ENCODE measurements at places on chromosomes 16 and 17.
A peak's percentile ranks its signal among the peaks of the same experiment; 100 is the strongest.

GRCh38 chr17:71402661-71403141 lies 718.1 kb upstream of the SOX9 start:
- DNase-seq = no peak

DNA sequence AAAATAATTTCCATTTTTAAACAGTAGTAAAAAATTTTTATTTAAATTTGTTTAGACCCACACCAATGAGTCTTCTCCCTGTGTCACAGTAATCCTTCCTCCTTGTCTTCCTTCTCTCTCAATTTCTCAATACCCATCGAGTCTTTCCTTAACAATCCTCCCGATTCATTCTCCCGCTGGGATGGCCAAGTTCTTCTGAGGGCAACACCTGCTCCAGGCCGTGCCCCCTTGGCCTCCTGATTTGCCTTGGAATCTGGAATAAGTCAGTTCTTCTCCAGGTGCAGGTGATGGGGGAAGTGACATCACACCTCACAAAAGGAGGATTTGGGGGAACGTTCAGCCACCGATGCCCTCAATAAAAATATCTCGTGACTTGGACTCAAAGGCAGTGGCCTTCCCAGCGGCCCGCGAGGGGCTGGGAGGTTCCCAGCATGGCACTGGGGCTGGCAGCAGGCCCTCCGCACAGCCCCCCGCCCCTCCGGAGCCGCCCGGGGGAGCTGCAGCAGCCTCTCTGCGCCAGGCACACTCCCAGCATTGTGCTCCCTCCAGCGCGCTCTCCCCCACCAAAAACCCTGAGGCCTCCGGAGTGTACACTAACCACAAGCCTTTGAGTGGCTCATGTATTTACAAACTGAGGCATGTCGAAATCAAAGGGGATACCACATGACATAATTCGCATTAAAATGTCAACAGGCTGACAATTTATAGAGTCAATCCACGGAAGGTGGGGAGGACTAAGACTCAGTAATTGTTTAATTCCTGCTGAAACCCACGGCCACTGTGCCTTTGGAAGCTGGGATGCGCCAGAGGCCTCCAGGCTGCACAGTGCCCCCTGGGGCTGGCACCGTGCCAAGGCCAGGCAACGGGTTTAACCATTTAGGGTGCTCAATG lies 120.5 kb downstream of the ZFHX3 start:
- DNase-seq = peak; percentile 52

GRCh38 chr17:59372138-59372751 lies 40.8 kb downstream of the YPEL2 start:
- DNase-seq = no peak

GRCh38 chr17:73042809-73043685 lies 49.4 kb downstream of the SLC39A11 start:
- DNase-seq = no peak

DNA sequence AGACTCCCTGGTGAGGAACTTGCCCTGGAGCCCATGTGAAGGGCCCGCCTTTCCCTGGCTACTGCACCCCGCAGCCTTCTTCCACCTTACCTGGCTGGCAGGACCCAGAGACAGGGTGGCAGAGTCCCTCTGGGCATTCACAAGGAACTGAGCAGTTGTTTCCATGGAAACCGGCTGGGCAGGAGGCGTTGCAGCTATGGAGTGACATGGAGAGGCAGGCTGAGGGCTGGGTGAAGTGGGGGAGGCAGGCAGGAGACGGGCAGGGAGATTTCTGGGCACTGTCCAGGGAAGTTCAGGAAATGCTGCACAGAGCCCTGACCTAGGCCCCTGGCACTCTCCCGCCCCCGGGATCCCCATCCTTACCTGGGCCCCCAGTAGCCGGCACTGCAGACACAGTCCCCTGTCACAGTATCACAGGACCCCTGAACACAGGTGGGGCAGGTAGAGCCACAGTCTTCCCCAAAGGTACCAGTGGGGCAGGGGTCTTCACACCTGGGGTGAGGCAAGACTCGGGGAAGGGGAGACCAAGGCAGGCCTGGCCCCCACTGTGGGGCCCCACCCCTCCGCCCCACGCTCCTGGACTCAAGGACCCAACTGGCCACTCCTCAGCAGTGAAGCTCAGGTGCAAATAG lies 5.9 kb downstream of the SCARF1 start:
- DNase-seq = no peak

DNA sequence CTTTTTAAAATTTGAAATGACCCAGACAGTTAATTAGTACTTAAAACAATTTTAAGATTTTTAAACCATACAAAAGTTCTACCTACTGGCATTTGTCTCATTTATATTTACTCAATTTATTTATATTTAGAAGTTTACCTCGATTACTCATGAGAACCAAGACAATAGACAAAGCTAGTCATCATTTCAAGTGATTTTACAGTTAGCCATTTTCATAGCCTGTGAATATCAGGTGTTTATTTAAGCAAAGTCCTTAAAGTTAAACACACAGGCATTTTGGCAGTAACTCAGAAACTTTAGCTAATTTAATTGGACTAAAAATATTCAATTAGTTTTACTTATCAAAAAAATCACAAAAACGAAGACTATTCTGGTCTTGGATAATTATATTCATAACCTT lies 101.6 kb upstream of the KIF2B start:
- no peak for DNase-seq

DNA sequence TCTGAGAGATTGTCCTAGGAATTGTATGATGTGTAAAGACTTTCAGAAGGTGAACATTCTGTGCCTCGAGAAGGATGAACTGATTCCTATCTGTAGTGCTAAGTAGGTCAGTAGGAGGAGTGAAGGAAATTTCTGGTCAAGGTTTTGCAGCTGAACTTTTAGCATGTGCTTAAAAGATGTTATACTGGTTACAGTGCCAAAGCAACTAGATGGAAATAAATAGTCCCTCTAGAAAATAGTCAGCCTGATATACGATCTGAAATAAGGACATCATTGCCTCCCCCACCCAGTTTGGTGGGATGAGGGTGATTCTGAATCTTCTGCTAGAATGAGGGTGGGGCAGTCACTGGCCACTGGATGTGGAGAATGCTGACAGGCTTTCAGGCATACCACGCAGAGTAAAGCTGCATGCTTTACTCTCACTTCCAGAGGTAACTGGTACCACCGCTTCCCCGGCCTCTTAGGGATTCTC lies 57.2 kb upstream of the VPS4A start:
- no peak for DNase-seq

- peak; percentile 69 for DNase-seq
Observed at GRCh38 chr17:8060274-8060673, 21.4 kb downstream of the ALOX15B start.

GRCh38 chr17:82913304-82914043 lies 73.7 kb upstream of the ZNF750 start:
- peak; percentile 49 for DNase-seq

DNA sequence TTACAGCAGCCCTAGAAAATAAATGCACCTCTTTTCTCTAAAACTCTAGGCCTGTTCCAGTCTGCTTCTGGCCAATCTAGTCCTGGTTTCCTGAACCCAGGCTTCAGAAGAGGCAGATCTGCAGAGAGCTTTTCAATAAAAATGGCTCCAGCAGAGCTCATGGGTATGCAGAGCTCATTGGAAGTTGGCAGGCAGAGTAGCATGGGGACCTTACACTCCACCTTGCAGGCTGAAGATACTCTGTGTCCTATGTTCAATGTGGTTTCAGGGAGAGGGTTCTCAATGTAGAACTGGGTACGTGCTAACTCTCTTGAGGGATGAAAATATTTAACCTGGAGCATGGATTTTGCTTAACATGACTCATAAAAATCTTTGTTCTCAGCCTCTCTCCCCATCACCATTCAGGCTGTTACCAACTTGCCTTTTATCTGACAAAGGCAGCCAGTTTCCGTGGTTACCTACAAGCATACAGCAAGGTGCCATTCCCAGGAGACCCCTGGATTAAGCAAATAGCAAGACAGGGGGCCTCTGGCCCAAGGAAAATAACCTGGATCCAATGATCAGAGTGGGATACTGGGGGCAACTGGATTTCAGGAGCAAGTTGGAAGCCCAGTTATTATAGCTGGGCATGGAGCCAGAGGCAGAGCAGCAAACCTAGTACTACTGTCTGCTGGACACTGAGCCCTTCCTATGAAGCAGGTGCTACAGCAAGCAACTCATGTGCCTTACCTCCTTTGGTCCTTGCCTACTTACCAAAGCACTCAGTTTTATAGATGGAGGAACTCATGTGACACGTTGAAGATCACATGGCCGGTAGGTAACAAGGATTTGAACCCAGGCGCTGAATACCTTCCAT lies 98.2 kb upstream of the DHX40 start:
- no peak for DNase-seq

DNA sequence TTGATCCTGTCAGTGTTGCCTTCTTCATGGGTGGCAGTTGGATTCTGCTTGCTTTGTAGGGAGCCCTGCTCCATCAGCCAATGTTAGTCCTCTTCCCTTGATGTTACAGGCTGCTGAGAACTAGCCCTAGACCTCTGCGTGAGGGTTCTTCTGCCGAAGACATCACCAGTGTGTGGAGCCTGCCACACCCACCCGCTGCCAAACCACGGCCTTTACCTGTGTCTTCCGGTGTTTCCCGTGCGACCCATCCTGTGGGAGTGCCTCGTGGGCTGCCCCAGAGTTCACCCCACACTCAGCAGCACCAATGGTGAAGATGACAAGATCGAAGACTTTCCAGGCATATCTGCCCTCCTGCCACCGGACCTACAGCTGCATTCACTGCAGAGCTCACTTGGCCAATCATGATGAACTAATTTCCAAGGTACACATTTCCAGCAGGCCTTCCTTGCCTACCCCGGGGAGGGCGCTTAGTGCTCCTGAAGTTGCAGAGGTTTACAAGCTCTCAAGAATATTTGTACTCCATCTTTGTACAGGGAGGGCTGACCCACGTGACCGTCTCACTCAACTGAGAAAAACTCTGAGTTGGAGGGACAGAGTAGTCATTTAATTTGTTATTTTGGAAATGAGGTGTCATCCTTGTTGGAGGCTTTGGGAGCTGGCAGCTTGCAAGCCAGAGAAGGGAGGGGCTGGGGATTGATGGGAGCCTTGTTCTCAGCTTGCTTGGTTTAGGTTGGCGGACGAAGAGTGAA lies 21.8 kb downstream of the YPEL2 start:
- DNase-seq = no peak

DNA sequence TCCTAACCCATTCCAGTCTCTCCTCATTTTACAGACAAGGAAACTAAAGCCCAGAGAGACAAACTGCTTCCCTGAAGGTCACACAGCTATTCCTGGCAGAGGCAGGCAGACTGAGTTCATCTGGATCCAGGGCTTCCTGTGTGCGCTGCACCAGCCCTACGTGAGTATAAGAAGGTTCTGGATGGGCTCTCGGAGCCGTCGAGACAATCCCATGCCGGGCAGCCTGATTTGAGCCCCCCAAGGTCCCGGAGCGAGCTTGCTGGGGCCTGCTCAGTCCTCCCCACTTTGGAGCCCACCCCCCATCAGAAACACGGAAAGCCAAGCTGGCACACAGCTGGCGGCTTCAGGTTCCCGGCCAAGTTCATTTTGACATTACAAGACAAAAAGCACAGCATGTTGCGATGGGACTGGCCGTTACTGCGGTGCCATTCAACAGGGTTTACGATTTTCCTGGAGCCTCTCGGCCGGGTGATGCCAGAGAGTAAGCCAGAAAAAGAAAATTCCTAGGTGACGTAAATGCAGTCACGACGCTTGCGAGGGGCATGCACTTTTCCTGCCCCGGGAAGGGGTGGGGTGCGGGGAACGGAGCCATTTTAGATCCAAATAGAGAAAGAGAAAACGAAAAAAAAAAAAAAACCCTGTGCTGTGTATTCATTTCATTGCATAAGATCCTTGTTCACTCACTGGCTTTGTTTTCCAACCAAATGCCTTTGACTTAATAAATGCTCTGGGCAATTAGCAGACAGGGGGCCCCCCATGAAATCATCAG lies 167.1 kb upstream of the FOXF1 start:
- no peak for DNase-seq

DNA sequence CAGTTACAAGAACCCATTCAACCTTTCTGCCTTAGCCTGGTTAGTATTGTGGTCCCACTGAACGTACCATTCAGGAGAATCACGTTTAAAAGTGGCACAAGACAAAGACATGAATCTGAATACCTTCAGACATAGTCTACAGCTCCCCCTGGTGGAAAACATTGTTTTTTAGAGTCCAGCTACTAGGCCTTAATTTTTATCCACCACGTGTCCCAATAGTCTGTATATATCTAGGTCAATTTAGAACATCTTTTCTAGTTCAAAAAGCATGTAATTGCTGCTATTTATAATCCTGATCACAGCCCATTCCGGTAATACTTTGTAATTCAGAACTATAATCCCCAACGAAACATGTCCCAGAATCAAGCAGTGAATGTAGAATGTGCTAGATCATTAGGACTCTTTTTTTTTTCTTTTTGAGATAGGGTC lies 13.7 kb upstream of the GUCY2D start:
- peak; percentile 59 for DNase-seq

- DNase-seq = no peak
Observed at GRCh38 chr17:68526548-68526947, 14.3 kb downstream of the PRKAR1A start.

Data from HuH-7.5 (cell line).